ENCODE measurements at places on chromosomes 5 and 9.

DNA sequence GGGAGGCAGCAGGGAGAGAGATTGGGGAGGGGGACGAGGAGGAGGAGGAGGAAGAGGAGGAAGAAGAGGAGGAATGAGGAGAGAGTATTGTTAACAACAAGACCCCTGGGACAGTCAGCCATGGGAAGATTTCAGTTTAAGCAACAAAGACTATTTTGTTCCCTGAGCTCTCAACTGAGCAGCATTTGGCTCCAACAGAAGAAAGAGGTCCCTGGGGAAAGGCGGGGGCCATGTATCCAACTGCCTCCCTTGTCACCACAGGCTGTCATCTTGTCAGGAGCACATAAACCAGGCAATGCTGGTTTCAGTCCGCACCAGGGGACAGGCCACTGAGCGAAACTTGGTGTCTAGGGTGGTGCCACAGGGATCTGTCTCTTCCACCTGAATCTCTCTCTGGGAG, 316.1 kb downstream of the TLE1 start:
- no peak for DNase-seq

- no peak for DNase-seq
These were observed 37.0 kb upstream of the RPS23 start for GRCh38 chr5:82314964-82315758.

- DNase-seq, result no peak
These were observed 183.2 kb downstream of the FRMD3 start for GRCh38 chr9:83355024-83355444.

DNA sequence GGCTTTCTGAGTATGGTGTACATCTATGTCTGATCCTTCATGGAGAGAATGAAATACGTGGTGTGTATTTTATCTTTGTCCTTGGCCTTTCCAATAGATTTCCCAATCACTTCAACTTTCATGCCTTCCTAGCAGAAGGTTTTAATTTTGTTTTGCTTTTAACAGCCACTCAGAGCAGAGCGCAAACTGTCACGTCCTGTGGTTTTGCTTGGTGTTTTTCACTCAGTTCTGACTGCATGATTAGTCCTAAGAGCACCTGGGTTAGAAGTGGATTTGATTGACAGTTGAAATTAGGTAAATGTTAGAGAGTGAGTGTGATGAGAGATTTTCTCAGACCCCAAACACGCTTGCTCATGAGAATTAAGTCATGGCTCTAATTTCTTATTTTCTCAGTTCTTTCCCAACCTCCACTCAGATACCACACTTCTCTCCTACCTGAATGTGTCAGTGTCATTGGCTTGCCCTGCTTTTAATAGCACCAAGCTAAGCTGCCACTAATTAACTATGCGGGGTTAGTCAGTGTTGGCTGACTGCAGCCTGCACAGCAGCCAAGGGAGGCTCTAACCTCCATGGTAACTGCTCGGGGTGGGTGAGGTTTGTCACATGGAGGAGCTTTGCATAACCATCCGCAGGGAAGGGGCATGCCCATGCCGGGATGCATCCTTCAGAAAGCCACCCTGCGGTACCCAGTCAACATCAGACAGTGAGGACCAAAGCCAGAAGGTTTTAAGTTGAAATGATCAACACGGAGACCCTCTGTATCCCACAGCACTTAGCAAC, 173.4 kb downstream of the NR3C1 start:
- DNase-seq, result no peak

- no peak for DNase-seq
These were observed 266.4 kb upstream of the IRX4 start for GRCh38 chr5:2149195-2149539.

DNA sequence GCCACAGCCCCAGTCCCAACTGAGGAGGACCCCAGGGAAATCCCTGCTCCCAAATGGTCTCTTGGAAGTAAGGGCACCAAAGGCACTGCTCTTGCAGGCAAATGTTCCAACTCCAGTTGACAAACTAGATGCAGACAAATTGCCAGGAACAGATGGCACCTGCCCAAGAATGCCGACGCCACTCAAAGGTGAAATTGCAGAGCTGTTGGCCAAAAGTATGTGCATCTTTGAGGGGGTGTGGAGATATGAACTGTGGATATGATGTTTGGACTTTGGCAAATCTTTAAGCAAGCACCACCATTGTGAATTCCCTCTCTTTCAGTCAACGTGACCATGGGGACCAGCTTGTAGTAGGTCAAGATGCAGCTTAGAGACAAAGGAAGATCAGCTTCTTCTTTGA, 12.0 kb upstream of the CPLX2 start:
- no peak for DNase-seq

DNA sequence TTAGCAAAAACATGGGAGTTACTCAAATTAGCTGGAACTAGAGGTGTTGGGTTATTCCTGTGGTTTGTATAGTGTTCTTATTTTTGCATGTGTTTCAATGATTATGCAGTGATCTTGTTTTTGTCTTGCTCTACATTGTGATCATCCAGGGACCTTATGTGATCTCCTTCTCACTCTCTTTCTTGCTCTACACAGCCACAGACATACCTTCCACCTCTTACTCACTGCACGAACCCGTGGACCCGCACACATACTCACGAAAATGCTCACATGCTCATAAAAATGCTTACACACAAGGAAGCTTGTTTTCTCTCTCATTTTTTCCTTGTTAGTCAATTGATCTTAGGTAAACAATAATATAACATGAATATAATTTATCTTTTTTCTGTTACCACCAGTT, 187.1 kb downstream of the KDM4C start:
- DNase-seq, result no peak

DNA sequence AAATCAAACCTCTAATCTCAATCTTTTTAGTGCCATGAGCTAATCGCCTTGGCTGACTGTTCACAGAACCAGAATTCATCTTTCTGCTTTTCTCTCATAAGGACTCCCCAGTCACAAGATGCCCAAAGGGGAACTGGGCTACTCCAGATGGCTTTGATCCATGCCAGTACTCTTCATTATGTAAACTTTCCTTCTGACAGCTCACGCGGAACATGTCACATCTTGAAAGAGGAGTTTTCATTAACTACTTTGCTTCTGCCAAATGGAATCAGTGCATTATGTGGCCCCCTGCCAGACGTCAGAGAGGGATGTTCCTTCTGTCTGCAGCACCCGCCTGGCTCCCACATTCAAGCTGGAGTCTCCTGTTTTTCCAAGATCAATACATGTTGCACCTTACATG, 142.1 kb upstream of the NMUR2 start:
- DNase-seq, result no peak

DNA sequence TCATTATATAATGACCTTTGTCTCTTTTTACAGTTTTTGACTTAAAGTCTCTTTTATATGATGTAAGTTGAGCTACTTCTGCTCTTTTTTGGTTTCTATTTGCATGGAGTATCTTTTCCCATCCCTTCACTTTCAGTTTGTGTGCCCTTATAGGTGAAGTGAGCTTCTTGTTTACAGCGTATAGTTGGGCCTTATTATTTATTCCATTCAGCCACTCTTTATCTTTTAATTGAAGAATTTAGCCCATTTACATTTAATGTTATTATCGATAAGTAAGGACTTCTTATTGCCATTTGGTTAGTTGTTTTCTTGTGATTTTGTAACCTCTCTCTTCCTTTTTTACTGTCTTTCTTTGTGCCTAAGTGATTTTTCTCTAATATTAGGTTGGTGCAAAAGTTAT, 117.3 kb downstream of the ADAMTSL1 start:
- DNase-seq, result no peak

GRCh38 chr5:4375640-4376039, 764.5 kb upstream of the ADAMTS16 start:
- DNase-seq, result no peak

- DNase-seq, result no peak
These were observed 20.4 kb downstream of the ADAMTS2 start for GRCh38 chr5:179324760-179325295.

DNA sequence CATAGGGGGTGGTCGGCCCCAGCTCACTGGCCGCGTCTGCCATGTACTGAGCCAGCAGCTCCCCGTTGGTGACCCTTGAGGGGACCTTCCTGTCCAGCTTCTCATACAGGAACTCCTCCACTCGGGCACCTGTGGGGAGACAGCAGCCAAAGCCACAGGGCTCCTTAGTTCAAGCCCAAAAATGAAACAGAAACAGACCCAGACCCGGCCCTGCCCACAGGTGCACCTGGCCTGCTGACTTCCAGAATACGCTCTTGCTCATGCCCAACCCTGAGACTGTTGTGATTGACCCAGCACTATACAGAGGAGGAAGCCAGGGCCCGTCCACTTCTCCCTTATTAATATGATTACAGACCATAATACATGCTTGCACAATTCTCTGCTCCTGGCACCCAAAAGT, 7.0 kb downstream of the SH3GLB2 start:
- no peak for DNase-seq
